Gastroesophageal sphincter (tissue), 4 donors: ENCODE measurements at places on chromosomes 7 and 10. TPM values are rescaled to one million over a fixed set of nuclear protein-coding genes. Genes with fewer than 3 reads are reported as not detected.

CYP2E1 gene
- total RNA-seq = 3.1 TPM

CDK1 gene
- 6.9 TPM for total RNA-seq

DNA sequence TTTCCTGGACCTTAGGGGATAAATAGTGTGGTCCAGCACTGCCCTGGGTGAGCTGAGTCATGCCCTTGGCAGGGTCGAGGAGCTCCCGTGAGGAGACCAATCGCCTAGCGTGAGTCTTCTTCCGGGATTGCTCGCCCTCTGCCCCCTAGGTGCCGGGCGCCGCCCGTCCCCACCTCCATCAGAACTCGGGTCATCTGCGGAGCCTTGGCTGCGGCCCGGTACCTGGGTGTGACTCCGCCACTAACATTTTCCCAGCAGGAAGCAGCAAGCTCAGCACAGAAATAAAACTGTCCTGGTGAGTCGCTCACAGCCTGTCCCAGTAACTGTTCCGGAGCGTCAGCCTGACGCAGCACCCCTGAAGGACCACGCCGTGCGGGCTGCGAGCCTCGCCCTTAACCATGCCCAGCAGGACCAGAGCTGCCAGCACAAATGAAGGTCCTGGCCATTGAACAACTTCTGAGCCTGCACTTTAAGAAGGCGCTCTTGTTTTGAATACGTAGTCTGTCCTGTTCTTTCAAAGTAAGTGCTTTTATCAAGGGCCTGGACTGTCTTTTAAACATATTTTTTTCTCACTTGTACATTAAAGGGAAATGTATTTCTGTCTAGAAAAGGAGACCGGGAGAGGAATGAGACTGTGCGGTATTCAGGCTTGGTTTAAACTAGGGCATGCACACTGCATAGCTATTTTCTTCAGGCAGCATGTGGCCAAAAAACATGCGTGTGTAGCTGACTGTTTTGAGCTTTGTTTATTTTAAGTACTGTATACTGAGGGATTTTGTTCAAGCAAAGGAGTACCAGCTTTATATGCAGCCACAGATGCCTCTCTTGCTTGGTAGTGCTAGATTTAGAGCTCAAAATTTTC, 136.7 kb downstream of the HECW1 start:
- peak; percentile 50 for ATAC-seq
- H3K4me3 ChIP-seq = peak overlapping the region; percentile 8
- no peaks in the 10 kb centered on the region for H3K4me1 ChIP-seq
- no peaks in the 10 kb centered on the region for H3K36me3 ChIP-seq
- no peaks in the 10 kb centered on the region for H3K27me3 ChIP-seq
- H3K27ac ChIP-seq = no peak overlapping the region

CCZ1B gene
- 21.9 TPM for total RNA-seq

GRCh38 chr7:82959528-82959927, 203.2 kb downstream of the PCLO start:
- ATAC-seq = no peak
- no peaks in the 10 kb centered on the region for H3K4me1 ChIP-seq
- no peak overlapping the region for H3K27ac ChIP-seq
- no peaks in the 10 kb centered on the region for H3K36me3 ChIP-seq
- H3K27me3 ChIP-seq = no peaks in the 10 kb centered on the region
- H3K4me3 ChIP-seq = no peak overlapping the region

GRCh38 chr7:158024881-158025280, 562.7 kb downstream of the PTPRN2 start:
- H3K27me3 ChIP-seq = peaks cover 4% of the 10 kb centered on the region
- no peak for ATAC-seq
- no peaks in the 10 kb centered on the region for H3K4me1 ChIP-seq
- no peaks in the 10 kb centered on the region for H3K36me3 ChIP-seq
- H3K27ac ChIP-seq = no peak overlapping the region
- no peak overlapping the region for H3K4me3 ChIP-seq

DNA sequence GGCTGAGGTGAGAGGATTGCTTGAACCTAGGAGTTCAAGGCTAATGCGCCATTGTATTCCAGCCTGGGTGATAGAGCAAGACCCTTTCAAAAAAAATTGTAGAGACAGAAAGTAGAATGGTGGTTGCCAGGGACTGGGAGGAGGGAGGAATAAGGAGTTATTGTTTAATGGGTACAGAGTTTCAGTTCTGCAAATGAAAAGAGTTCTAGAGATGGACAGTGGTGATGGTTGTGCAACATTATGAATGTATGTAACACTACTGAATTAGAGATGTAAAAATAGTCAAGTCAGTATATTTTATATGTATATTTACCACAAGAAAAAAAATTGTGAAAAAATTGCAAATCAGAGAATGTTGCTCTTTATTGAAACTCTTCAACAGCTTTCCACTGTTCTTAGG, 266.5 kb upstream of the NPY start:
- no peaks in the 10 kb centered on the region for H3K36me3 ChIP-seq
- no peak overlapping the region for H3K27ac ChIP-seq
- ATAC-seq = no peak
- H3K4me1 ChIP-seq = no peaks in the 10 kb centered on the region
- no peak overlapping the region for H3K4me3 ChIP-seq

DNA sequence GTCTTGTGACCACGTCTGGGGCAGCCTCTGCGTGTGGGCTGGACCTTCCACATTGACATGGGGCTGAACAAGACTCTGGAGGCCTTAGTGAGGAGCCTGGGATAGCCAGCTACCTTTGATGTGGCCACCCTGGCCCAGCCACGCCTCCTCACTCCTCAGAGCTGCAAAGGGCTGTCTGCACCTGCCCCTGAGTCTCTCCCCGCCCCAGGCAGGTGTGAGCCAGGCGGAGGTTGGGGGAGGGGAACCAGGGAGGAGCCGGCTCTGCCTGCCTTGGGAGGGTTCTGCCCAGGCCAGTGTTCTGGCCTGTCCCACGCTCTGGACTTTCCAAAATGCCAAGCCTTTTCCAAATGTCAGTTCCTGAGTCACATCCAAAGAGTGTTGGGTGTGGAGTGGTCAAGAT, 72.2 kb downstream of the GTF2IRD1 start:
- ATAC-seq = no peak
- no peak overlapping the region for H3K4me3 ChIP-seq
- no peak overlapping the region for H3K27ac ChIP-seq
- no peaks in the 10 kb centered on the region for H3K27me3 ChIP-seq

DNA sequence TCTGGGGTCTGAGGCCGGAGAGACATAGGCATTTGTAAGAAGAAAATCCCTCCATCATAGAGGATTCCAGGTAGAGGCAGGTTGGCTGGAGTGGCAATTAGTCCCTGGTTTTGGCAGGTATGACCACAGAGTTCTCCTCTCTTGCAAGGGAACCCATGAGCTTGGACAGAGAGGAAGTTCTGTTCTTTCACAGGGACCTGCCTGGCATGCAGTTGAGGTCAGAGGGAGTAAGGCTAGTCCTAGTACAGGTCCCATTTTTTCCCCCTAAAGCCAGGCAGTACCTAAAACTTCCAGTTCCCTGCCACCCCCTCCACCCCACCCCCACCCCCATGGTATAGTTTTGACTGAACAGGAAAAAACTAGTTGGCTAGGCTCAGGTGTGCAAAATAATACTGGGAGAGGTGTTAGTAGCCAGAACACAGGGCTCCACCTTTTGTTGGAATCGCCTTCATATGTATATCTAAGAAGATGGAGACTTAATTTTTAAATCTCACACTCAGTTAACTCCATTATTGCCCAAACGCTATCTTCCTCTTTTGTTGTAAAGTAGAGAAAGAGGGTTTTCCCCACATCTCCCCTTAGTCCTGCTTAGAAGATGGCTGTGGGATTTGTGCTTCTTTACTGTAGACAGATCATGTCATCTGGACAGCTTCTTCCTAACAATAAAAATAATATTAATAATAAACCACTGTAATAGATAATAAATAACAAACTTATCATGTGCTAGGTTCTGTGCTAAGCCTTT, 188.1 kb downstream of the TCF7L2 start:
- peaks cover 23% of the 10 kb centered on the region for H3K36me3 ChIP-seq
- H3K4me1 ChIP-seq = peaks cover 31% of the 10 kb centered on the region
- H3K27ac ChIP-seq = no peak overlapping the region
- H3K4me3 ChIP-seq = no peak overlapping the region
- H3K27me3 ChIP-seq = no peaks in the 10 kb centered on the region
- no peak for ATAC-seq

GRCh38 chr7:138584696-138585095, 116.5 kb downstream of the SVOPL start:
- H3K4me3 ChIP-seq = no peak overlapping the region
- H3K27me3 ChIP-seq = no peaks in the 10 kb centered on the region
- H3K27ac ChIP-seq = no peak overlapping the region
- H3K4me1 ChIP-seq = no peaks in the 10 kb centered on the region
- no peaks in the 10 kb centered on the region for H3K36me3 ChIP-seq

LRRN3 gene
- total RNA-seq = not detected

PON1 gene
- not detected for total RNA-seq

DNA sequence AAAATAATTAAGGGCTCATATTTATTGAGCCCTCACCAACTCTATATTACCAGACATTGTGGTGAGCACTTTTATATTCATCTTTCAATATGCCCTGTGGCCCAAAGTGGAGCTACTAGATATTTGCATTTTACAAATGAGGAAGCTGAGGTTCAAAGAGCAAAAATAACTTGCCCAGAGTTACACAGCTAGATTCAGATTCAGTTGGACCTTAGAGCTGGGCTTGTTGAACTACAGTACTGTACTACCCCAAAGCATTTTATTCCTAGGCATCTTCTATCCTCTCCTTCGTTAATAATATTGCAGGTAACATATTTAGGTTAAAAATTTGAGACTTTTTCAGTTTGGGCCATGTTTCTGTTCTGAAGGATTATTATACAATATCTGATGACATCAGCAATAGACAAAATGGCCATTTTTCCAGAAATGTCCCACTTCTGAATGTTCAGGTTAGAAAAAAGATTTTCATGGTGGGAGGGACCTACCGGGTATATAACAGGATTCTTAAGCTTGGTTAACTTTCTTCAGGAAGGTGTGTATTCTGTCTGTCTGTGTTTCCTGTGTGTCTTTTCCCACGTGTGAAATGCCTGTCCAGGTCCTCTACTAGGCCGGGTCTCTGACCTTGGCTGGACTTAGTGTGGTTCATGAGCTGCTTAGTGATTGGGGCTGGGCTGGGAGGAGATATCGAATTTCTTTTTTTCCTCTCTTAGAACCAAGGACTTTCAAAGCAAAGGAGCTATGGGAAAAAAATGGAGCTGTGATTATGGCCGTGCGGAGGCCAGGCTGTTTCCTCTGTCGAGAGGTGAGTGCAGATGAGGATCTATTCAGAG, 13.6 kb downstream of the PRXL2A start:
- no peaks in the 10 kb centered on the region for H3K27me3 ChIP-seq
- H3K4me3 ChIP-seq = no peak overlapping the region
- H3K27ac ChIP-seq = no peak overlapping the region
- H3K36me3 ChIP-seq = peaks cover 59% of the 10 kb centered on the region
- no peaks in the 10 kb centered on the region for H3K4me1 ChIP-seq

GRCh38 chr7:155491812-155492211, 33.9 kb downstream of the EN2 start:
- peaks cover 20% of the 10 kb centered on the region for H3K4me1 ChIP-seq
- H3K4me3 ChIP-seq = no peak overlapping the region
- no peaks in the 10 kb centered on the region for H3K36me3 ChIP-seq
- peaks cover 93% of the 10 kb centered on the region for H3K27me3 ChIP-seq

GRCh38 chr7:66380272-66380888, 175.2 kb downstream of the TPST1 start:
- H3K4me1 ChIP-seq = no peaks in the 10 kb centered on the region
- H3K27ac ChIP-seq = no peak overlapping the region
- H3K36me3 ChIP-seq = no peaks in the 10 kb centered on the region
- ATAC-seq = no peak
- no peak overlapping the region for H3K4me3 ChIP-seq
- H3K27me3 ChIP-seq = no peaks in the 10 kb centered on the region

DNA sequence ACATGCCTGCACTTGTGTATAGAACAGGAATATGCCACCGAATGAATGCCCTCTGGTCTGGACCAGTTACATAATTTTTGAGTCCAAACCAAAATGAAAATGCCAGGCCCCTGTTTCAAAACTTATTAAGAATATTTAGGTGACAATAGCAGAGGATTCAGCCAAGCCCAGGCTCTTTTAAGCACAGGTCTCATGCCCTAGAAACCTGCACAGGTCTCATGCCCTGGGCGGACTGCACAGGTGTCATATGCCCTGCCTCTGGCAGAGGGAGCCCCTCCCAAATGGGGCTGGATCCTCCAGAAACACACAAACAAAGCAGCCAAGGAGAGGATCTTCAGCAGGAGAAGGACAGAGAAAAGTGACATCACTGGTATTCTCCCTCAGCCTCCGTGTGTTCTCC, 605.4 kb upstream of the NRP1 start:
- no peaks in the 10 kb centered on the region for H3K4me1 ChIP-seq
- ATAC-seq = no peak
- no peak overlapping the region for H3K4me3 ChIP-seq
- H3K27me3 ChIP-seq = no peaks in the 10 kb centered on the region

- no peak overlapping the region for H3K27ac ChIP-seq
- no peaks in the 10 kb centered on the region for H3K36me3 ChIP-seq
- no peaks in the 10 kb centered on the region for H3K27me3 ChIP-seq
- ATAC-seq = no peak
Observed at GRCh38 chr7:17709599-17709998, 230.7 kb downstream of the SNX13 start.

DNA sequence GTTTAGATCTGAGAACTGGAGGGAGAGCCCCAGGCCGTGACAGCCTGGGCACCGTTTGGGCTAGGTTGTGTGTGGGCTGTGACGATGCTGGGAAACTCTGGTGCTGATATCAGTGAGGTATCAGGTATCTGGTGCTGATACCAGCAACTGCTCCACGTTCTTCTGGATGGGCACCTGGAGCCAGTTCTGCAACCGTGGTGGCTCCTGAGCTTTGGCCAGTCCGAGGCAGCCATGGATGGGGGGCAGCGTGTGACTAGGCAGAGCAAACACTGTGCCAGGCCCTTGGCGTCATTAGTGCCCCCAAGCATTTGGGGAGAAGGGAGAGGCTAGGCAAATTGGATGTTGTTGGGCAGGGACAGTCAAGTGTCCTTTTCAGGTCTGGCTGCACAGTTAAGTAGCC, 57.9 kb downstream of the ZNF467 start:
- no peaks in the 10 kb centered on the region for H3K4me1 ChIP-seq
- peak overlapping the region; percentile 79 for H3K4me3 ChIP-seq
- no peak for ATAC-seq

DNA sequence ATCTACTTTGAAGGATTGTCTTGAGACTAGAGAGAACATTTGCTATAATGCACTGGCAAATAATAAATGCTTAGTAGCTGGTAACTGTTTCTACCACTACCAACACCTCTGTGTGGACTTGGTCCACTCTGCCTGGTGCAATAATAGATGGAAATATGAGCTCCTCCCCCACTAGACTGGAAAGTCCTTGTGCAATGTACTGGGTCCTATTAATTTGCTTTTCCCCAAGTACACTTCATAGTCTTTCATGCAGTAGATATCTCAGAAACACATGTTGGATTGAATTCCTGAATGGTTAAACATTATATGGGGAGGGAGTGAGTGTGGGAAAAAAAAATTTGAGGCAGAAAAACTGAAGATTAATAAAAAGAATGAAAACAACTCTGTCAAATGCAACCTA, 119.3 kb downstream of the C10orf90 start:
- H3K36me3 ChIP-seq = no peaks in the 10 kb centered on the region
- H3K27ac ChIP-seq = no peak overlapping the region
- no peak overlapping the region for H3K4me3 ChIP-seq
- peaks cover 6% of the 10 kb centered on the region for H3K27me3 ChIP-seq

VIPR2 gene
- total RNA-seq = 19.4 TPM
